Stimulated activated CD8-positive, alpha-beta memory T cell treated with anti-CD3 and anti-CD28 coated beads, Interleukin-4, amount 100 ng/mL, for 1 hour (primary cell): ENCODE measurements at places on chromosomes 2 and 18.

DNA sequence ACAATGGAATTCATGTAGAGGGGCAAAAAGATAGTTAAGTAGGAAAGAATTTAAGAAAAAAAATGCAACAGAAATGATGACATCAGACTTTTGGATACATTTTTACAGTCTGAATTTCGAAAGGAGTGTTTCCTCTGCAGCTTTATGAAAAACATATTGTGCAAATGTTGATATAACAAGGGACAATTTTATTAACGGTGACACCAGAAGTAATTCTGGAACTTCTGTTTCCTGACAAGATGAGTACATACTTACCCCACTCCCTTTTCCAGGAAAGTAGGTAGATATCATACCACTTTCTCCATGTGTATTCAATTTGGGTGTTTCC, 369.6 kb downstream of the FBXO15 start:
- no peak for DNase-seq

- no peak for DNase-seq
Measured at GRCh38 chr18:75958683-75959082, 531.2 kb upstream of the SMIM21 start.

- no peak for DNase-seq
Measured at GRCh38 chr2:180158961-180159360, 151.9 kb upstream of the CWC22 start.

DNA sequence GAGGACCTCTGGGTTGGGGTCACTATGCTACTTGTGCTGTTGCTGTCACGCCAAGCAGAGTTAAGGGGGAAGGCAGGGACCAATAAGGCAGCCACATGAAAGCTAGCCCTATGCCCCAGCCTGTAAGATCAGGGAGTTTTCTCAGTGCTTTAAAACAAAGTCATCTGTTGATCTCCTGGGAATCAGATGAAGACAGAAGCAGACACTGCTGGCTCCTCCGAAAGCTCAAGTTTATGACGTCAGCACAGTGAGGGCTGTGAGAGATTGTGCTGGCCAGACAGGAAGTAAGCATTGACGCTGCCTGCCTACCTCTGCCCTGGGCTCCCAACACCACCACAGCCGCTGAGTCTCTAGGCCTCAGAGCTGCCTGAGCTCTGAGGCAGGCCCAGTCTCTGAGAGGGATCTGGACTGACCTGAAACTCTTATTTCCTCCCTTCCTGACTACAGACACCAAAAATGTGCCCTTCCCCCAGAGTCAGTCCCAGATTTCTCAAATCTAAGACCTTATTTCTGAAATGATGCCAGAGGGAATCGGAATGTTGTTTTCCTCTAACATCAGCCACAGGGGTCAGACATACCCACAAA, 118.1 kb upstream of the EPAS1 start:
- peak; percentile 34 for DNase-seq

DNA sequence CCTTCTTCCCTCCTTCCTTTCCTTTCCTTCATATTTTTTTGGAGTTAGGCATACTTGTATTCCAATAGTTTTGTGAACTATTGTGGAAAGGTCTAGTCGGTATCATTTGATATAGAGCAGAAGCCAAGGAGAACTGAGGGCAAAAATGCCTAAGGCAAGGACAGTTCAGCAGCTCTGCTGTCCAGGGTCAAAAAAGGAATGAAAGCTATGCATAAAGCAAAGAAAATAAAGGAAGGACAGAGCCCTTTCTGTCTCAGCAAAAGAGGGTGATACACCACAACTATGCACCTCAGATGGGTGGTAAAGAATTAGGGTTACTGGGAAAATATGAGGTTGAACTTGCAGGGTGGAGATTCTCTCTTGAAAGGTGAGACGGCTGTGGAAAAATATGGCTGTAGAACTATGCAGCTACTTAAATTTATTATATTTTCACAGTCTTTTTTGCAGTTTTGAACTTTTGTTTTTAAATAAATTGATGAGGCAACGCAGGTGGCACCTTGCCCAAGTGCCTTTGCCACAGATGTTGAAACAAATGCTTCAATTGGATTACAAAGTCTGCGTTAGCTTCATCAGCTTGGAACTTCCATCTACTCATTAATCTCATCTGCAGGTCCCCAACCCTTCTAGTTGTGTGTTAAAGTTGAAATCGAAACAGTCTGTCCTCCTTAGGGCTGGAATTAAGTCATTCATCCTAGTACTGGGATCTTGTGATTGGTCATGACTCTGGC, 20.8 kb downstream of the LHCGR start:
- DNase-seq, result no peak

GRCh38 chr2:151333083-151333482, 24.3 kb upstream of the TNFAIP6 start:
- DNase-seq, result no peak

GRCh38 chr2:176139661-176140512, 10.4 kb downstream of the HOXD8 start:
- no peak for DNase-seq

GRCh38 chr2:172239944-172240590, 137.4 kb upstream of the DLX2 start:
- DNase-seq, result no peak

GRCh38 chr18:58882044-58882443, 17.4 kb downstream of the ZNF532 start:
- no peak for DNase-seq

- DNase-seq, result no peak
Measured at GRCh38 chr2:108958002-108958401, 31.0 kb downstream of the EDAR start.

DNA sequence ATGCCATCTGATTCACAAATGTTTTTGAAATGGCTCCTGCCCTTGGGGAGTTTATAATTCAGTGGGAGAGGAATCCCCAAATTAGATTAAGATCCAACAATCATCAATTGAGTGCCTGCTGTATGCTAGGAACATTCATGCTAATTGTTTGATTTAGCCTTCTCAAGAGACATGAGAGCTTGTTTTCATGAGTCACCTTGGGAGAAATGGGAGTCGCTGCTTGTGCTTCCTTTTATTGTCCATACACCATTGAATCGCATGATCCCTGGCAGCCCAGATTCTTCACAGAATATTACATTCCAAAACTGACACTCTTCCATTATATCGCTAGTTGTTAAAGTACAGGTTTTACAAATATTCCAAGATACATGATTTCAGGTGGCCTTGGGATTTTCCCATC, 106.0 kb upstream of the MAP3K20 start:
- DNase-seq, result no peak

- no peak for DNase-seq
Measured at GRCh38 chr2:157777427-157777826, 98.7 kb downstream of the ACVR1 start.

DNA sequence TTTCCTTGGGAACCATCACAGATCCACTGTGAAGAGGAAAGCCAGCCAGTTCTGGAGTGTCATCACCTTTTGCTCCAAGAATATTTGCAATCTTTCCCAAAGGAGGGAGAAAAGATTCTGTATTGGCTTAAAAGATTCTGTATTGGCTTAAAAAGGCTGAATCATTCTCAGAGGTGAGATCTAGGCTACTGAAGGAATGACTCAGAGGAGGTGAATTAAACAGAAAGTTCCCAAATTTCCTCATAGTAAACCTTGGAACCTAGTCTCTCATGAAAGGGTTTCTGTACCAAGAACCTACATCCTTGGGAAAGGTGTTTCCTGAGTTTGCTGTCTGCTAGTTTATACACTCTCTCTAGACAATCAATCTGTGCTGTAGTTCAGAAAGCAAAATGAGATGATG, 34.1 kb upstream of the GRB14 start:
- no peak for DNase-seq

DNA sequence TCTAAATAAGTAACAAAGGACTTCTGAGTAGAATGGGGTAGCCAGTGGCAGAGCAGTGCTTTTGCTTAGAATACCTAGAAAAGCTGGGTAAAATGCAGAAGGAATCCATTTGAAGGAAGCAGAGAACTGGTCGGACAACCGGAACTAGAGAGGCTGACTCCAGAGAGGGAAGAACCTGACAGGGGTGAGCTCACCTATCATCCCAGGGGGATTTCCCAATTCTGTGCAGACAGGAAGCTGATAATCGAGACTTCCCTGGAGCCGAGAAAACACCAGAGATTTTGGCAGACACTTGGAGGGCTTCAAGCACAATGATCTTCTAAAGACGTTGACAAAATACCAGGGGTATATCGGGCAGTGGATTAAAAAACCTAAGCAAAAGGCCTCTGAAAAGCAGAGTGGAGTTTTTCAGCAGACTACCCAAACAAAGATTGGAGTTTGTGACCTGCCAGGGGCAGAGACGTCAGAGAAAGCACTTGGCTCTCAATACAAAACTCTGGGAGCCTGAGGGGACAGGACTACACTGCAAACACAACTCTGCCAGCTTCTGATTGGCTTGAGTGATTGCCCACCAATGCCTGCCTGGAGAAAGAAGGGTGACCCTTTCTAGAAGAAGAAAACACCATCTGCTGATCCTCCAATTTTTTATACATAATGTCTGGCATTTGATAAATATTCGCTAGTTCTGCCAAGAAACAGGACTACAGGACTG, 67.5 kb upstream of the TTN start:
- no peak for DNase-seq

DNA sequence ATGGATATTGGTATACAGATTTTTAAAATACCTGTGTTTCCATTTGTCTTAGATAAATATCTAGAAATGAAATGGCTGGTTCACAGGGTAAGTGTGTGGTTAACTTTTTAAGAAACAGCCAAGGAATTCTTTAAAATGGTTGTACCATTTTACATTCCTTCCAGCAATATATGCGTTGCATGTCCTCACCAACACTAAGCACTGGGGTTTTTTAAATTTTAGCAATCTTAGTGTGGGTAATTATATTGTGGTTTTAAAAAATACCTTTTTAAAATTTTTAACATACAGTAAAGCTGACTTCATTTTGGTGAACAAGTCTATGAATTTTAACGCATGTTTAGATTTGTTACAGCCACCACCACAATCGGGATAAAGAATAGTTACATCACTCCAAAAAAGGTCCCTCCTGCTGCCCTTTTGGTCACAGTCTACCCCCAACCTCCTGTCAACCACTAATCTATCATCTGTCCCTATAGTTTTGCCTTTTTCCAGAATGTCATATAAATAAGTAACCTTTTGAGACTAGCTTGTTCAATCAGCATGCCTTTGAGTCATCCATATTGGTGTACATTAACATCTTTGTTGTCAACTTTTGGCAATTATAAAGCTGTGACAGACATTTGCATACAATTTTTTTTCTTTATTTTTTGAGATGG, 128.1 kb upstream of the MSTN start:
- DNase-seq, result no peak

- no peak for DNase-seq
Measured at GRCh38 chr18:41265047-41265446, 690.0 kb upstream of the PIK3C3 start.

- DNase-seq, result no peak
Measured at GRCh38 chr2:63257473-63257872, 206.8 kb downstream of the OTX1 start.

GRCh38 chr2:184698476-184698875, 100.1 kb downstream of the ZNF804A start:
- DNase-seq, result no peak
